Lower leg skin (tissue), 4 donors: ENCODE measurements at places on chromosomes 4 and X.
A peak's percentile ranks its signal among the peaks of the same experiment; 100 is the strongest.

GRCh38 chr4:15158406-15159091 lies 156.3 kb downstream of the CPEB2 start:
- DNase-seq, result no peak

GRCh38 chr4:860561-860960 lies 34.6 kb upstream of the CPLX1 start:
- DNase-seq, result no peak

GRCh38 chr4:8472689-8473197 lies 32.2 kb downstream of the TRMT44 start:
- DNase-seq, result no peak

GRCh38 chr4:15418956-15419355 lies 8.9 kb upstream of the C1QTNF7 start:
- no peak for DNase-seq

GRCh38 chrX:149979126-149979644 lies 40.9 kb upstream of the EOLA2 start:
- DNase-seq, result no peak

DNA sequence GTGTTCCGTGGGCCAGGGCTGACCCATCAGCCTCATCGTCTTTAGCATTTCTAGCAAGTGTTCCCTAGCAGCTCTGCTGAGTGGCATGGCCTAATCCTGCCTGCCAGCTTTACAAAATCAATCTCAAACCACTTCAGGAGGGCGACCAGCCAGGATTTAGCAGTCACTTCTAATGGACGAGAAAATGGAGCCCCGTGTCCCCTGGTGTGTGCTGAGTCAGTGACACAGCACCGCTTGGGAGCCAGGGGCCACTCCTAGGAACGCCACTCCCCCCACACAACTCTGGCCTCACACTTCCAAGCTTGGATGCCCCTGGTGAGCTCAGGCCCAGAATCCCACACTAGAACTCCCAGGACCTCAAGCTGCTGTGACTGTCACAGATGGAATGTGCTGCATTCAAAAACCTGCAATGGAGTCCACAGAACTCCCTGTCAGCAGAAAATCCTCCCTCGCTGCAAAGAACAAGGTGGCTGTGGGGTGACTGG lies 311.2 kb upstream of the GATB start:
- DNase-seq, result no peak

- no peak for DNase-seq
Measured at GRCh38 chr4:42579903-42580302, 77.0 kb downstream of the ATP8A1 start.

DNA sequence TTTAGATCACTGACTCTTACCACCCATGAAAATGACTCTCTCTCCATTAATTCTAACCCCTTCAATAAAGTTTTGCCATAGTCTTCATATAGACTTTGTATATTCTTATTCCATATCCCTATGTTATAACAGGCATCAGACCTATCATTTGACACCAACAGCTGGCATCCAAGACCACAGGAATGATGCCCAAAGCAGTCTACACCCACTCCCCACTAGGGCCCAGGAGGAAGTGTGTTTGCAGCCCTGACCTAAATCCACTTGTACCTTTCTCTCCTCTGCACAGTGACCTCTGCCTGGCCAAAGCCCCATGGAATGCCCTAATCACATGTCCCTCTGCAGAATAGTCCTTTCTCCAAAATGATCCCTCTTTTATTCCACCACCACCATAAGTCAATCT lies 219.2 kb downstream of the CBR4 start:
- DNase-seq, result no peak

- no peak for DNase-seq
Measured at GRCh38 chrX:22196149-22196548, 76.6 kb upstream of the CBLL2 start.

- no peak for DNase-seq
Measured at GRCh38 chr4:100935090-100935489, 412.2 kb downstream of the PPP3CA start.

DNA sequence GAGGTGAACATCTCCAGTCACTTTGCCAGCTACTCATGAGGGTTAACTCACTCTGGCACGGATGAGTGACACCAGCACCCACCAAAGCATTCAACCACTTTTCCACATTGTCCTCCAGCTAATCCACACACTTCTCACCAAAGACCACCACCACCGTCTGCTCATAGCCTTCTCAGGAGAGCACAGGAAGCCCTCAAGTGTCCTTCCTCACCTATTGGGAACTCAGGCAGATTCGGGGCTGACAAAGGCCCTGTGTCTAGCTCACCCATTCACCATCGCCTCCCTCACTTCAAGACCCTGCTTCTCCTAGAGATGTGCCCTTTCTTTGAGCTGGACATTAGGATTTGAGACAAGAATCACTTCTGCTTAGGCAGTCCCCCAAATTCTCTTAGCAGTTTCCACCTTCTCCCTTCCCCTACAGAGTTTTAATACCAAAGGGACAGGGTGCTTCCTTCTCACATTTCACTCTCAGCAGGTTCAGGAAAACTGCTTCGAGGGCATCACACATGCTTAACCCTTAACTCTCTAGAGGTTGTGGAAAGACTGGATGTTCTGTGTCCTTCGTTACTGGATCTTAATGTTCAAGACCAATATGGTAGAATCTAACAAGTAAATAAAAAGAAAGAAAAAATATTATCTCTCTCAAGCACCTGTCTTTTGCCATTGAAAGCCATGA lies 11.0 kb downstream of the RXFP1 start:
- no peak for DNase-seq

GRCh38 chr4:85420831-85421230 lies 54.1 kb upstream of the ARHGAP24 start:
- no peak for DNase-seq

DNA sequence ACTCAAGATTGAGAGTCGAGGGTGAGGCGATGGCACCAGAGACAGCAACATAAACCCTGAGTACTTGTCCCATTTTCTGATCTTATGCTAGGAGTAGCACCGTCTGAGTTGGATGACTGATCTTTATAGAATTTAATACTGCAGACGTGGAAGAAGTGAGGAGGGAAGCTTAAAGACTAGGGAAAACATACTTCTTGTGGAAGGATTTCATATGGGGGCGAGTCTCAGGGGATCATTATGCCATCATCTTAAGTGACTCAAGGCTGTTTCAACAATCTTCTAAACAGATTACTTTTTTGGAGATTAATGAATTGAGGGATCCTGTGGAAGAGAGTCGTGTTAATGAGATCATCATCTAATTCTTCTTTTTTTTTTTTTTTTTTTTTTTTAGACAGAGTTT lies 17.2 kb upstream of the FAT1 start:
- no peak for DNase-seq

DNA sequence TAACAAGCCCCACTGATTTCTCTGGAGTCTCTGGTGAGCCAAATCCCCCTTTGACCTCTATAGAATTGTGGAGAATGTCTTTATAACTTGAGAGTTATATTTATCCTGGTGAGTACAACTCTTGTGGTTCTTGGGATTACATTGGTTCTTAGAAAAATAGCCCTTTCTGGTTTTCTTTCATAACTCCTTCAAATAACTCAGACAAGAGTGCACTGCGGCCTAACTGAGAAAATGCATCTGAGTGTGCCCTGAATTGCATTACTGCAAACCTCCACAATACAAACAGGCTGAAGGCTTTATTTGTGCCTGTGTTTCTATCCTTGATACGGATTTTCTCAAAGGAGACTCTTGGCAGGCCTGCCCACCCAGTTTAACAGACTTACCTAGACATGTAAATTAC lies 2.7 kb downstream of the BEX3 start:
- DNase-seq, result no peak

DNA sequence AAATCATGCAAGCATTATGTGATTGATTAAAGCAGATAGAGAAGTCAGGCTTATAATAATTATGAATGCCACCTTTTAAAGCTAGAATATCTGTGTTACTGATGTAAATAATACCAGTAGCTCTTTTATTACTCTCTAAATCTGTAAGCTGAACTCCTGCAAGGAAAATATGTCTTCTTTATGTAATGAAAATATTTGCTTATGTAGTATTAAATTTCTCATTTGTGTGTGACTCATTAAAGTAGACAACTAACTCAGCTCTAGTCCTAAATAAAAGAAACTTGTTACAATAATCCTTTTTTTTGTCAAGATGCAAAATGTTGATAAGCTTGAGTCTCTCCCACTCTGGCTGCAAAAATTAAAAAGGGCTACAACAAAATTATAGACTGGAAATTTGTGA lies 137.7 kb upstream of the FAT1 start:
- no peak for DNase-seq

DNA sequence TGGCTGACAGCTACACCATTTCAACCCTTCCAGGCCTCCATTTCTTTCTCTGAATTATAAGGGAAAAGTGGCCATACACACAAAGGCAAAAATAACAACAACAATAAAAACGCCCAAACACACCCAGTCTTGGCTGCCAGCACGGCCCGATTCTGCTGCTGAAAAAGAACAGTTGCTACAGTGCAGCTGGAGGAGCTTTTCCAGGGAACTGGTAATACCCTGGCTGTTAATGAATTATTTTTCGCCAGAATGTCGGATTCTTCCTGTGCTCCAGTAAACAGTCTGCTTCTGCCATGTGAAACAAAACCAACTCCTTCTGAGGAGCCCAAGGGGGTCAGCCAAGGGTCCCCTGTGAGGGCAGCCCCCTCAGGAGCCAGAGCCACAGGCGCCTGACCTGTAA lies 6.6 kb downstream of the RAI2 start:
- DNase-seq, result no peak

GRCh38 chr4:6720202-6720699 lies 4.3 kb downstream of the BLOC1S4 start:
- DNase-seq, result peak; percentile 96

- no peak for DNase-seq
Measured at GRCh38 chr4:8006471-8006870, 66.8 kb upstream of the AFAP1 start.

- DNase-seq, result no peak
Measured at GRCh38 chrX:116238567-116239255, 68.2 kb downstream of the AGTR2 start.

DNA sequence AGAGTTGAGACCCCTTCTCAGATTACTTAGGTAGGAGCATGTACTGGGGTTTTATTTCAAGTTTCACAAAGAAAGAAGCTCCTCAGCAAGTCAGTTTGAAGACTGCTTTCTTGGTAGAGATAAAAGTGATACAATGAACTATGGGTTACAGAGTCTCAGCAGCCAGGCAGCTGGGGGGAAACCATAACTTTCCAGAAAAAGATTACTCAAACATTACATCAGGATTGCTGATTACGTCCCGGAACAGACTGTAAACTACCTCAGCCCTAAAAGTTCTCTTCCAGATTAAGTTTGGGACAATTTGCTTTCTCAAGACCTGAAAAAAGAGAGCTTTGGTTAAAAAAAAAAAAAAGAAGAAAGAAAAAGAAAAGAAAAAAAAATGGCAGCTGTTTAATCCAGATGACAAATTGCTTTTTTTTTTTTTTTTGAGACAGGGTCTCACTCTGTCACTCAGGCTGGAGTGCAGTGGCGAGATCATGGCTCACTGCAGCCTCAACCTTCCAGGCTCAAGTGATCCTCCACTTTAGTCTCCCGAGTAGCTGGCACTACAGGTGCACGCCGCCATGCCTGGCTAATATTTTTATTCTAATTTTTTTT lies 16.6 kb downstream of the SAT1 start:
- DNase-seq, result no peak

DNA sequence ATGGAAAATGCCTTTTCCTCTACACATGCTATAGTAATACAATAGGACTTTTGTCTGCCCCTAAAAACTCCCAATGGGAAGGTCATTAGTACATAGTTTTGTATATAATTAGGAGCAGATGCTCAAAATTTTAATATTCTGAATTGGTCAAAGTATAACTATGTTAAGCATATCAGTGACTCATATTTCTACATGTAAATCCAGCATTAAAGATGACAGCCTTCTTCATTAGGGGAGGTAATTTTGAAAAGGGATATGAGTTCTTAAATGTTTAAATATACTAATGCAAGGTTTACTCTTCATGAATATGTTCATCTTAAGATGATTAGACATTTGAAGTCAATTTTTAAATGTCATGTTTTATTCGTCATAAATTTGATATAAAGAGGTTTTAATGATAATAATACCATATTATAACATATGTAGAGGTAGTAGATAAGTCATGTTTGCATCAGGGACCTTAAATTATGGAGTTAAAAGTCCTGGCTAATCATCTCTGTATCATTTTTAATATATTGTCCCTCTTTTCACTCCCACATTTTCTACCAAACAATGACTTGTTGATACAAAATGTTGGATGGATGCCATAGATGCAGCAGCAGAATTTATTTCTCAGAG lies 218.8 kb downstream of the STPG2 start:
- no peak for DNase-seq

DNA sequence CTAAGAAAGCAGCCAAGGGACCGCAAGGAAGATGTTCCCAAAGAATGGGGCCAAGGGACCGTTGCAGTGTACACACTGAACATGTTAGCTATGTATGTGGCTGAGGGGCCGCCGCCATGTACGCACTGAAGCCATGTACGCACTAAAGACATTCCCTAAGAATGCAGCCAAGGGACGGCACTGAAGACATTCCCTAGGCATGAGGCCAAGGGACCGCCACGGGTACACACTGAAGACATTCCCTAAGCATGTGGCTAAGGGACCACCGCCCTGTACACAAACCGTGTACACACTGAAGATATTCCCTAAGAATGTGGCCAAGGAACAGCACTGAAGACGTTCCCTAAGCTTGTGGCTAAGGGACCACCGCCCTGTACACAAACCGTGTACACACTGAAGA lies 54.0 kb downstream of the DHRSX start:
- DNase-seq, result no peak

DNA sequence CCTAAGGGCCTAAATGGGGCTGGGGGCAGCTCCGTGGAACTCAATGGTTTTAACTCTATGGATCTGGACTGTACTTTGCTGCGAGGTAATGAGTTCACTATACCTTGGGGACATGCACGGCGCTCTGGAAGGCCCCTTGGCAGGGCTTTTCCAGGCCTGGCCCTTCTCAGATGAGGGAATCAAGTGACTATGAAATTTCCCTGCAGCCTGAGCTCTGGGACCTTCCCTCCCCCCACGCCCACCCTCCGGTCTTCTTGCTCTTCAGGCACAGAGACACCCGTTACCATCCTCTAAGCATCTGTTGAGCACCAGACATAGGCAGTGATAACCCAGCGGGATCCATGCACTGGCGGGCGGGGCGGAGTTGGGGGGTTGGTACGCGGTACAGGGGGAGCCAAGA lies 109.2 kb downstream of the PSAPL1 start:
- DNase-seq, result no peak

DNA sequence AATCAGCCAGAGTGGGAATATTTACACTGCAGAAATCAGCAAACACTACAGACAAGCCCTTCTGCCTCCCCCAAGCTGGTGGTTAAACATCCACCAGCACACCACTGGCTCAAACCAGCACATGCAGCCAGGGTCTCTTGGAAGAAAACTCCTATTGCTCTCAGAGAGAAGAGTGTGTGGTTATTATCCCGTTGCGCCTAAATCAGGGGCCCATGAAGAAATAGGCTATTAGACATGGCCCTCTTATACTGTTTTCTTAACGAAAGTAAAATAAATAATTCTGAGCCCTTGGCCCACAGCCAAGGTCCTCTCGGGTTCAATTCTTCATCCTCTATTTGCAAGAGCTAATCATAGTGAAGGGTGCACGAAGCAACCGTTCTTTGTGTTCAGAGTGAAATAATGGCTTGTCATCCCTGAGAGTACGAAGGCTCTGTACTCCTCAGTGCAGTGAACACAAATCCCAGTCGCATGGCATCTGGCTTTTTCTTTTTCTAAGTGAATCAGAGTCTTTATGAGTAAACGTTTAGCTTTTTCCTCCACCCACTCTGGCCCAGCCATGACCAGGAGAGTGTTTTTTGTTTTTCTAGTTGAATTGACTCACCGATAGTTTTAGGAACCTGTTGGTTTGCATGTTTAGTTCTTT lies 33.4 kb upstream of the RBM47 start:
- no peak for DNase-seq
